ENCODE measurements at places on chromosomes 16 and 17.

DNA sequence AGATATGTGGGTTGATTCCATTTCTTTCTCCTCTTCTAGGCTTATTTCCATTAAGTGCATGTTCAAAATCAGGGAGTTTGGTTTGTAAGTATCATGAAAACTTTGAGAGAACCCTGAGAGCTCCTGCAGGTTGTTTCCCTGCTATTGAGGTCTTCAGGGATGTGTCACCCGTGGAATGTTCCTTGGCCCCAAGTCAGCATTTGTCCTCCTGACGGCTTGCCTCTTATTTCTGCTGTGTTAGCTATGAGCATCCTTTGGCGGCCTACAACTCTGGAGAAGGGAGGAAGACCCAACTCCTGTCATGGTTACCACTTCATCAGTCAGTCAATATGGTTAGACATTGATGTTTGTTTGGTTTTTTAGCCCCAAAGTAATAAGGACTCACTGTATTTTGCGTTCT, 180.8 kb downstream of the FTO start:
- no peak for DNase-seq

GRCh38 chr17:58755577-58756245, at the start of gene PPM1E:
Gene PPM1E (plus strand): TSS chr17:58755854.
- DNase-seq = peak; percentile 73

GRCh38 chr16:30535777-30536190, 1.1 kb upstream of the ZNF747 start:
- DNase-seq = no peak

GRCh38 chr16:73792199-73793020, 504.2 kb upstream of the PSMD7 start:
- no peak for DNase-seq

GRCh38 chr17:73288534-73289302, 23.1 kb downstream of the CDC42EP4 start:
- no peak for DNase-seq

DNA sequence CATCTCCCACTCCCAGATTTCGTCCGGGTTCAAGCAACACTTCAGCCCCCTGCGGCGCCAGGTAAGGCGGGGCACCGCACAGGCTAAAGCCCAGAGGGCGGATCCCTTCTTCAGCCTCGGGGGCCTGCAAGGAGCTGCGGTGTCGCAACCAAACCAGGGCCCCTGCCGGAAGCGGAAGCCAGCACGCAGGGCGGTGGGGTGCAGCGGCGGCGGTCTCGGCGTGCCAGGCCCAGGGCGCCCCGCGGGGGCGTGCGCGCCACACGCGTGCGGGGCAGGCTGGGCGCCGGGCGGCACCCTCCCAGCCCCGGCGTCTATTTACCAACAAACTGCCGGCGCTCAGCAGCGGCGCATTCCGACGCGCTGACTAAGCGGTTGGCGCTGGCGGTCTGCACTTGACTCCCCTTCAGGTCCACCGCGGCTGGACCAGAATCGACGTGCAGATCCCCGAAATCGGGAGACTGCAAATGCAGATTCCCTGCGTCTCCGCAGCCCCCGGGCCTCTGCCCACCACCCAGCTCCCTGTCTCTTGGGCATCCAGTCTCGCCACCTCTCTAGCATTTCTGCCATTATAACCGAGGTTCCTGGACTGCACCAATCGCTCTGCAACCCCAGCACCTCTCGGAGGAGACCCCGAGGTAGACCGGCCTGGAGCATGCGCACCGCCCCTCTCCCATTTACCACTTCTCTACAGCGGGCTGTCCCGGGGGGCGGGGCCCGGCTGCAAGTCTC, 421 bp upstream of the DLX4 start:
- DNase-seq = peak; percentile 39

DNA sequence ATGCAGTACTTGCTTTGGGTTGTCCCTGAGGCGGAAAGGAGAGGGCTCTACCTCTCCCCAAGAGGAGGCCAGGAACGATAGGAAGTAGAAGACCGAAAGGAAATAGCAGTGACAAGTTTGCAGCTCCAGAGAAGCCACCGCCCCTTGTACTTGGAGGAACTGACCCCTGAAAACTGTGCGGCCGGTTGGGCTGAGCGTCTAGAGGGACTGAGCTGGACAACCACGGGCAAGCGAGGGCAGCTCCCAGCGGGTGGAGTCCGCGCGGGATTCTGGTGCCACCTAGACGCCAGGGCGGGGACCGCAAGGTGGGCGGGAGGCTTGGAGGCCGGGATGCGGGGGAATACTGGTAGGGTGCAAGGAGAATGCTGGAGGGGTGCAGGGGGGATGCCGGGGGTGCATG, 1.3 kb upstream of the SLC6A4 start:
- DNase-seq = no peak

DNA sequence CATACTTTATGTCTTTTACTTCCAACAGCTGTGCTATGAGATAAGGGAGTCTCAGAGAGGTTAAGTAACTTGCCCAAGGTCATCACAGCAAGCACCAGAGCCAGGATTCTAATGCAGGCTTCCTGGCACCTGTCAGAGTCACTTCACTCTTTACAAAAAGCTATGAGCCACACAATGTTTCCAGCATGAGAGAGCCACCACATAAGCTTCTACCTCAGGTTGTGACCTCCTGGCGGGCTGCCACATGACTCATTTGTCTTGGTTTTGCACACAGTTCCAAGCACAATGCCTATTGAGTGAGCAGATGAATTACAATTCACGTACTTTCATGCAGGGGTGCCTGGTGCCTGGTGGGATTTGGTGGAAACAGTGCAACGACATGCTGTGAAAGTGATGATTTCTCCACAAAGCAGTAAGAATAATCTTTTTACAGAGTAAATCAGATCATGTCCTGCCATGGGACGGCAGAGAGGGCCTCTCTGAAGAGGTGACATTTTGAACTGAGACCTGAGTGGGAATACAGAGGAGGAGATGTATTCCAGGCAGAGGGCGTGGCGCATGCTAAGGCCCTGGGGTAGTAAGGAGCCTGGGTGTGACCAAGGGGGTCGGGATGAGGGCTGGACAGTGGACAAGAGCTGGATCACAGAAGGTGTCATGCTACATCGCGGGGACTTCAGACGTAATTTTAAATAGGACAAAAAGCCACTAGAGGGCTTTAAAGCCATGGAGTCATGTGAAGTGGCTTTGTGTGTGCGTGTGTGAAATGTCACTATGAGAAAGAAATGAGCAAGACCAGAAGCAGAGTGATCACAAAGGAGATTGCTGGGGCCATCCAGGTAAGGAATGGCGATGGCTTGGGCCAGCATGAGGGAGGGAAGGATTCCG, 53.4 kb downstream of the CACNG3 start:
- DNase-seq = no peak

DNA sequence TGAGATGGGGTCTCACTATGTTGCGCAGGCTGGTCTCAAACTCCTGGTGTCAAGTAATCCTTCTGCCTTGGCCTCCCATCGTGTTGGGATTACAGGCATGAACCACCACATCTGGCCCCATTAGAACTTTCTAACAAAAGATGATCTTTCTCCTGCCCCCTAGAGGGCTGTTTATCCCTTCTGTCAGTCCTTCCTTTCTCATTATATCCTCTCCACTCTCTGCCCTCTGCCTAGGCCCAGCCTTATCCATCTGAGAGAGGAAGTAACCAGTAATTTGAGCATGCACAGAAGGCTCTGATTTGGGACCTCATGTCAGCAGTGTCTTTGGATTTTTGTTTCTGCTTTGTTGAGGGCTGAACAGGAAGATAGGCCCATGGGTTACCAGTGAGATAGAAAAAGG, 4.4 kb upstream of the DHX40 start:
- no peak for DNase-seq

DNA sequence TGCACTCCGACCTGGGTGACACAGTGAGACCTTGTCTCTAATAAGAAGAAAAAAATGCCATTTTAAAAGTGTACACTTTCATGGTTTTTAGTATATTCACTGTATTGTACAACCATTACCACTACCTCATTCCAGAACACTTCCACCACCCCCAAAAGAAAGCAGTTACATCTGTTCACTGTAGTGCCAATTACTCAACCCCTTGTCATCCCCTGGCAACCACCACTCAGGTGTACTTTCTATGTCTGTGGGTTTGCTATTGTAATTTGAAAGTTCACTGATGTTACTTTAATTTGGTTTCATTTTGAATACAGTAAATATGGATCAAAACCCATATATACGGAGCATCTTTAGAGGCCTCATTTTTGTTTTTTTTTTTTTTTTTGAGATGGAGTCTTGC, 6.1 kb downstream of the ZG16 start:
- no peak for DNase-seq

- DNase-seq = no peak
Measured at GRCh38 chr16:88633684-88634140, 4.7 kb upstream of the IL17C start.

- no peak for DNase-seq
Measured at GRCh38 chr17:63419949-63420867, 25.9 kb downstream of the CYB561 start.

DNA sequence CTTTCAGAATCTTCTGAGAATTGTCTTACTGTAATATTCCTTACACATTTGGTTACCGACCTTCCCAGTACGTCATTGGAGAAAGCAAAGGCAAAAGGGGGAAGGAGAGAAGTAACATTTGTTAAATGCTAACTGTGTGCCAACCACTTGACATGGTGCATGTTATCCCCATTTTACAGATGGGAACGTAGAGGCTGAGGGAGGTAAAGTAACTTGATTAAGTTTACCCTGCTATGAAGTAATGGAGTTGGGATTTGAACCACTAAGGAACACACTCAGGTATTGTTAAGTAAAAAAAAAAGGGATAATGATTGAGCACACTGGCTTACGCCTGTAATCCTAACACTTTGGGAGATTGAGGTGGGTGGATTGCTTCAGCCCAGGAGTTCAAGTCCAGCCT, 156.4 kb downstream of the PRKCA start:
- DNase-seq = no peak

DNA sequence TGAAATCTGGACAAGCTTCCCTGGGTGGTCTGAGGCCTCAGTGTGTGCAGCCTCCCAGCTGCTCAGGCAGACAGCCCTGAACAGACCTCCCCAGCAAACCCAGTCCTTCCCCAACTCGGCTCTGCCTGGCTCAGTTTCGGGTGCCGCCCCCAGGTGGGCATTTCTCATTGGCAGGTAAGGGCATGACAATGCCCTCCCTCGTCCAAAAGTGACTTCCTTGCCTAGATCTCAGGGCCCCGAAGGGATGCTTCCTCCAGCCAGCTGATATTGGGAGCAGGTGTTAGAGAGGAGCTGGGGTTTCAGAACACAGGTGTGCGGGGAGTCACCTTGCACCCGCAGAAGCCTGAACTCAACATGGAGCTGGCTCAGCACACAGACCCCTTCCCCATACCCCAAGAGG, 3.8 kb upstream of the PPL start:
- no peak for DNase-seq

DNA sequence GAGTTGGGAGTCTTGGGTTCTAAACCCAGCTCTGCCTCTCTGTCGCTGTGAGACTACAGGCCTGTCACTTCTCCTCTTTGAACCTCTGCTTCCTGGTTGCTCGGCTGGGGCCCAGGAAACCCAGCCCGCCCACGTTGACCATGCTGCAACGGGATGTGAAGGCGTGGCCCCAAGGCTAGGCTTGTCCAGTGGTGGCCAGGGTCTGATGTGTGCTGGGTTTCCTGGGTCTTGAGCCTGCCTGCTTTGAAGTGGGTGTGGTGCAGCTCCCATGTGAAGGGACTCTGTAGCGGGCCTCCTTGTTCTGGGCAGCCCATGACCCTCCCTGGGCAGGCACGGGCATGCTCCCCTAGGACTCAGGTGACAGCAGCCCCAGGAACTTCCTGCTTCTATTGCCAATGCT, 82.3 kb downstream of the SDR42E1 start:
- DNase-seq = no peak

GRCh38 chr17:77611791-77612502, 346.6 kb upstream of the TNRC6C start:
- no peak for DNase-seq

- no peak for DNase-seq
Measured at GRCh38 chr17:83150369-83151055, 71.1 kb downstream of the METRNL start.

DNA sequence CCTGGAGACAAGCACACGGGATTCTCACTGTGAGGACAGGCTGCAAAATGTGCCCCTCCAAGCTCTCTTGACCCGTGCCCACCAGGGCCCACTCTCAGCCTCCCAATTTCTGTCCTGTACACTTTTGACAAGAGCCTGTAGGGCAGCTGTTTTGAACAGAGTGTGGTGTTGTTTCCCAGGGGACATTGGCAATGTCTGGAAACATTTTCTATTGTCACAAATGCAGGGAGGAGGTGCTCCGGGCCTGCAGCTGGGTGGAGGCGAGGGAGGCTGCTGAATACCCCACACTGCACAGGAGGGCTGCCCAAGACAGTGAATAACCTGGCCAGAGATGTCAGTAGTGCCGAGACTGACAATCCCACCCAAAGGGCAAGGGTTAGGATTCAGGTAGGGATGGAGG, 10.5 kb downstream of the CEP295NL start:
- no peak for DNase-seq

DNA sequence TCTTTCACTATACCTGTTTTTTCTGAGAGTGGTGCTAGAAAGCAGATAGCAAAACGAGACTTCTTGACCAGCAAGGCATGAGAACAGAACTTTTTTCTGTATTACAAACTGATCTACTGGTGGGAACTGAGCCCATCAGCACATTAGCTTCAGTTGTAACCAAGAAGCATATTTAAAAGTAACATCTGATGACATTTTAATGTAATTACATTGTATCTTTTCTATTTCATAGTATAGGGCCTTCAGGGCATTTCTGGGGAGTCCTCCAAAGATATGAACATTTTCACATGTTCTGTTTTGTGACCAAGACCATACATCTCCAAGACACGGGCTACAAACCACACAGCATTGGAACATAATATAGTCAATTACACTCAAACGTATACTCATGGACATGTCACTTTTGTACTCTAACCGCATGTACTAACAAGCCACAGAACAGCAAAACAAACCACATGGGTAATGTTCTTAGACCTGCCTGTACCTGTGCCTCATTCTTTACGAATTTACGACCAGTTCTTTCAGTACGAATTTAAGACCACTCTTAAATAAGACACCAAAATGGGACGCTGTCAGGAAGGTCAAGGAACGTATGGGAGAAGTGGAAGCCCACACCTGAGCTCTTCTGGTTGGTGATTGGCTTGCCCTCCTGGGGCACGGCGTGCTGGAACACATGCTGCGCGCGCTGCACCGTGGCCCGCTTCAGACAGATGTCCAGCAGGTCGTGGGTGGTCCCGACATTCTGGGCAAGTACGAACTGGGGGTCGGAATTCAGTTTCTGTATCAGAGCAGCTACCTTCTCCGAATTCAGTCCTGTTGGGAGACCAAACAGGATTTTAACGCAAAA, 825 bp downstream of the BLMH start:
- DNase-seq = no peak

DNA sequence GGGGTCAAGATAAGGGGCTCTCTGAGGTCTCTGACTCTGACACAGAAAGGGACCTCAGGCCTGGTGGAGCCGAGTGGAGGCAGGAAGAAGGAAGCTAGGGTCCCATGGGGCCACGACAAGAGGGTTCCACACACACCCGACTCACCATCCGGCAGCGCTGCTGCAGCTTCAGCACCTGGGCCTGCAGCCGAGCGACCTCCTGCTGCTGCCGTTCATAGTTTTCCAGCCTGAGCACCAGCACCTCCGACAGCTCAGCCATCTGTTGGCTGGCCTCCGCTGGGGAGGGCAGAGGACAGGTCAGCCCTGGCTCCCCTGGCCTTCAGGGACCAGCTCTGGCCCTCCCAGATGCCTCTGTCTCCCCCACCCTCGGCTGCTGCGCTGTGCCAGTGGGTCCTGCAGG, 6.4 kb downstream of the HAP1 start:
- no peak for DNase-seq

- DNase-seq = peak; percentile 18
Measured at GRCh38 chr17:56751145-56751738, 82.5 kb downstream of the C17orf67 start.

All from NCI-H446 treated with DMSO at 0.1 percent for 48 hours (cell line).